Caco-2 (cell line): ENCODE measurements at places on chromosomes 12 and 14.
A peak's percentile ranks its signal among the peaks of the same experiment; 100 is the strongest.

DNA sequence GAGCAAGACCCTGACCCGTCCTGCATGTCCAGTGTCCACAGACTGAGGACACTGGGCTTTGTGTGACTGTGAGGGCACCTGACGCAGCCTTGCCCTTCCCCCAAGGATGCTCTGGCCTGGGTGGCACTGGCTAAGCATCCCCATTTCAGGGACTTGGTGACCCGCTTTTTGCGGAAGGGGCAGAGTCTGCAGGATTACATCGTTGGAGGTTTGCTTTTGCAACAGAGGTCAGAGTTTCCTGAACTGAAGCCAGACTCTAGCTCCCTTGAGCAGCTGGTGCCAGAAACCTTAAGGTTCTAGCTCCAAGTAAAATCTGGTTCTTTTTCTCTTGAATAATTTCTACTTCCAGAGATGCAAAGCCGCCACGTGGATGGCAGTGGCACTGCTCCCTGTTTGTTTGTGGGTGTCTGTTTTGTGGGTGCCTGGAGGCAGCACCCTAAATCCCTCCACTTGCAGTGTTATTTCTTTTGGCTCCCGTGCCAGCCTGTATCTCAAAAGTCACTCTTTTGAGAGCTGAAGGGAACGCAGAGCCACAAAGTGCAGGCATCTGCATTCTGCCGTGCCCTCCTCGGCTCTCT is 184.7 kb downstream of the TSPAN9 start:
- no peak for DNase-seq
- H3K4me1 ChIP-seq, result no peaks in the 10 kb centered on the region
- H3K36me3 ChIP-seq, result no peaks in the 10 kb centered on the region
- no peak overlapping the region for H3K4me3 ChIP-seq
- no peak overlapping the region for H3K27ac ChIP-seq

- H3K36me3 ChIP-seq, result no peaks in the 10 kb centered on the region
- no peaks in the 10 kb centered on the region for H3K4me1 ChIP-seq
- no peak for DNase-seq
- H3K27me3 ChIP-seq, result no peaks in the 10 kb centered on the region
Measured at GRCh38 chr12:102408487-102409297, 71.7 kb downstream of the IGF1 start.

DNA sequence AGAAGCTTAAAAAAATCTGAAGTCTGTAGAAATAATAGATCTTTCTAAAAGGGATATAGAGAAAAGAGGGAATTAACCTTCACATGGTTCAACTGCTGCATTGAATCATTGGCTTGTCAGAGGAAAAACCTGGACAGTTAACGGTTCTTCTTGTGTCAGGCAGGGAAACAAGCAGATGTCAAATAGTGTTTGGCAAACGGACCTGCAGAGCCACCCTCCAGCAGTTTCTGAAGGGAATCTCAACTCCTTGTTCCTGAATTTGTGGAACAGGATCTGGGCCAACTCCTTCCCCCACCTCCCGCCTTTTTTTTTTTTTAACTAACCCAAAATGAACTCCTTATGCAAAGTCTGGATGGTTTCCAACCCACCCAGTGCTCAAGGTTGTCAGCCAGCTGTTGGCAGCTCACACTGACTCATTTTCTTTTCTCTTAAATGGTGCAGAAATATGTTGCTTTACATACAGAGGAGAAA is 187.3 kb downstream of the CAND1 start:
- H3K4me3 ChIP-seq, result no peak overlapping the region
- no peaks in the 10 kb centered on the region for H3K4me1 ChIP-seq
- no peaks in the 10 kb centered on the region for H3K36me3 ChIP-seq
- H3K27me3 ChIP-seq, result no peaks in the 10 kb centered on the region; the same call in 1 of the 2 replicates
- H3K27ac ChIP-seq, result no peak overlapping the region

- no peak overlapping the region for H3K4me3 ChIP-seq
- no peak overlapping the region for H3K27ac ChIP-seq
- no peak for DNase-seq
- H3K27me3 ChIP-seq, result no peaks in the 10 kb centered on the region
Measured at GRCh38 chr12:46360908-46361666, 11.5 kb downstream of the SLC38A2 start.

DNA sequence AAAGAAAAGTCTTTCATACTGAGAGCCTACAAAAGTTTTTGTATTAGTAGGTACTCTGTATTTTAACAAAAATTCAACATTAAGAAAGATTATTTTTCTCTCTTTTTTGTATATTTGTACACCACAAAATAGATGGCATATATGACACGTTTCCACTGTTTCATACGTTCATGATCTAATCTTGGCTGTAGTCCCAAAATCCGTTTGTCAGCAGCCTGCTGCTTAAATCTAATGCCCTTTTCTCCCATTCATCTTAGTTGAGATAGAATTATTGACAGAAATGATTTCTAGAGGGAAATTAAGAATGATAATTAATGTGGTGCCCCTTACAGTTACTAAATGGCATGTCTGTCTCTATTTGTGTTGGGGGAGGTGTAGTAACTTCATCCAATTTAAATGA is 140.7 kb upstream of the NOVA1 start:
- H3K4me1 ChIP-seq, result no peaks in the 10 kb centered on the region
- no peak overlapping the region for H3K4me3 ChIP-seq
- no peak for DNase-seq
- H3K27ac ChIP-seq, result no peak overlapping the region
- H3K27me3 ChIP-seq, result no peaks in the 10 kb centered on the region

- no peak overlapping the region for H3K27ac ChIP-seq
- no peak for DNase-seq
- no peak overlapping the region for H3K4me3 ChIP-seq
- H3K4me1 ChIP-seq, result peaks cover 4% of the 10 kb centered on the region; the same call in 1 of the 2 replicates
- H3K27me3 ChIP-seq, result no peaks in the 10 kb centered on the region
- no peaks in the 10 kb centered on the region for H3K36me3 ChIP-seq
Measured at GRCh38 chr12:123444092-123445026, 7.9 kb upstream of the RILPL2 start.

GRCh38 chr14:76304536-76305267 is 71.2 kb upstream of the ESRRB start:
- H3K4me1 ChIP-seq, result no peaks in the 10 kb centered on the region

- H3K36me3 ChIP-seq, result no peaks in the 10 kb centered on the region
- H3K4me3 ChIP-seq, result peak overlapping the region; percentile 59
- peaks cover 12% of the 10 kb centered on the region for H3K4me1 ChIP-seq
- peaks cover 1% of the 10 kb centered on the region; the same call in 1 of the 2 replicates for H3K27me3 ChIP-seq
- H3K27ac ChIP-seq, result no peak overlapping the region
Measured at GRCh38 chr14:60655898-60656685, 6.8 kb upstream of the SIX1 start.

DNA sequence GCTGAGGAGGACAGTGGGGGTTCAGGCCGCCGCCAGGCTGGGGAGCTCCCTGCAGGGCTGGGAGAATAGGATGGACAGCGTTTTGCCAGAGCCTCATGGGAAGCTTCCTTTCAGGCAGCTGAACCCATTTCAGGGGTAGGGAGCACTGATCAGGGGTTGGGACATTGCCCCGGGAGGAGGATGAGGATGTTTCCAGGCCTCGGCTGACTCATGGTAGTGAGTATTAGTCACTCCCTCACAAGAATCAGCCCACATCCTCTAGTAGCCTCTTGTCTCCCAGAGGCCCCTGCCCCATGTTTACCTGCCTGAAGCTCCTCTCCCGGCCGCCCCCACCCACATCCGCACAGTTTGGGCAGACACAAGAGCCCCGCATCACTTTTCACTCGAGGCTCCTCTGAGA is 89.8 kb downstream of the ZFP36L1 start:
- no peak for DNase-seq
- no peaks in the 10 kb centered on the region for H3K4me1 ChIP-seq
- no peaks in the 10 kb centered on the region for H3K27me3 ChIP-seq
- no peak overlapping the region for H3K27ac ChIP-seq
- H3K4me3 ChIP-seq, result no peak overlapping the region

GRCh38 chr12:122207391-122207790 is 3.9 kb downstream of the B3GNT4 start:
- no peak for DNase-seq
- no peaks in the 10 kb centered on the region for H3K27me3 ChIP-seq
- H3K4me3 ChIP-seq, result no peak overlapping the region
- H3K27ac ChIP-seq, result no peak overlapping the region

GRCh38 chr14:100994756-100995330 is 91.3 kb upstream of the RTL1 start:
- no peak for DNase-seq
- no peaks in the 10 kb centered on the region for H3K36me3 ChIP-seq
- H3K27me3 ChIP-seq, result no peaks in the 10 kb centered on the region
- H3K4me1 ChIP-seq, result no peaks in the 10 kb centered on the region
- no peak overlapping the region for H3K4me3 ChIP-seq
- H3K27ac ChIP-seq, result no peak overlapping the region

- H3K4me1 ChIP-seq, result no peaks in the 10 kb centered on the region
- no peak for DNase-seq
- no peaks in the 10 kb centered on the region for H3K27me3 ChIP-seq
- H3K36me3 ChIP-seq, result no peaks in the 10 kb centered on the region; the same call in 1 of the 2 replicates
Measured at GRCh38 chr12:51744235-51744634, 104.3 kb downstream of the FIGNL2 start.

DNA sequence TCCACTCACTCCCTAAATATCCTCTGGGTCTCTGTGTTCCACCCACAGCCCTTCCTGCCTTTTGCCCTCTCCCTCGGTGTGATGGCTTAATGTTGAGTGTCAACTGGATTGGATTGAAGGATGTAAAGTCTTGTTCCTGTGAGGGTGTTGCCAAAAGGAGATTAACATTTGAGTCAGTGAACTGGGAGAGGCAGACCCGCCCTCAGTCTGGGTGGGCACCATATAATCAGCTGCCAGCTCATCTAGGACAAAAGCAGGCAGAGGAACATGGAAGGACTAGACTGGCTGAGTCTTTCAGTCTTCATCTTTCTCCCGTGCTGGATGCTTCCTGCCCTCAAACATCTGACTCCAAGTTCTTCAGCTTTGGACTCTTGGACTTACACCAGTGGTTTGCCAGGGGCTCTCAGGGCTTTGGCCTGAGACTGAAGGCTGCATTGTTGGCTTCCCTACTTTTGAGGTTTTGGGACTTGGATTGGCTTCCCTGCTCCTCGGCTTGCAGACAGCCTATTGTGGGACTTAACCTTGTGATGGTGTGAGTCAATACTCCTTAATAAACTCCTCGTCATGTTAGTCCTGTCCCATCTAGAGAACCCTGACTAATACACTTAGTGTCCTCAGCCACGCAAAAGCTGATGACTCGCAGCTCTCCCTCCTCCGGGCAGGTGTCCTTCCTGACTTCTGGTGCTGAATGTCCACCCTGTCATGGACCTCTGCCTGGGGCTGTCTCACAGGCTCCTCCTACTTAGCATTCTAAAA is 5.9 kb downstream of the DGLUCY start:
- peaks cover 5% of the 10 kb centered on the region; the same call in 1 of the 2 replicates for H3K4me1 ChIP-seq
- H3K27me3 ChIP-seq, result no peaks in the 10 kb centered on the region
- peaks cover 1% of the 10 kb centered on the region; the same call in 1 of the 2 replicates for H3K36me3 ChIP-seq
- no peak overlapping the region for H3K27ac ChIP-seq
- no peak for DNase-seq

DNA sequence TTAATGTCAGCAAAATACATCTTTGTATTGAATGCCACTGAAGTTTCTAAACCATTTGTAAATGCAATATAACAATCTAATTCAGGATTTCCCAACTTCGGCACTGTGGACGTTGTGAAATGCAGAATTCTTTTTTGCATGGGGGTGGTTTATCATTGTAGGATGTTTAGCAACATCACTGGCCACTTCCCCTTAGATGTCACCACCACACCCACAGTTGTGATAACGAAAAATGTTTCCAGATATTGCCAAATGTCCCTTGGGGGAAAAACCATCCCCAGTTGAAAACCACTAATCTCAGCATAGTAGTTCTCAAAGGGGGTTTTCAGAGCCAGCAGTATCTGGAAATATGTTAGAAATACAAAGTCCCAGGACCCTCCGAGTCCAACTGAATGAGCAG is 203.3 kb downstream of the NAV3 start:
- no peak overlapping the region for H3K4me3 ChIP-seq
- no peaks in the 10 kb centered on the region for H3K27me3 ChIP-seq
- H3K36me3 ChIP-seq, result no peaks in the 10 kb centered on the region
- H3K27ac ChIP-seq, result no peak overlapping the region
- peaks cover 16% of the 10 kb centered on the region; the same call in 1 of the 2 replicates for H3K4me1 ChIP-seq
- DNase-seq, result no peak

DNA sequence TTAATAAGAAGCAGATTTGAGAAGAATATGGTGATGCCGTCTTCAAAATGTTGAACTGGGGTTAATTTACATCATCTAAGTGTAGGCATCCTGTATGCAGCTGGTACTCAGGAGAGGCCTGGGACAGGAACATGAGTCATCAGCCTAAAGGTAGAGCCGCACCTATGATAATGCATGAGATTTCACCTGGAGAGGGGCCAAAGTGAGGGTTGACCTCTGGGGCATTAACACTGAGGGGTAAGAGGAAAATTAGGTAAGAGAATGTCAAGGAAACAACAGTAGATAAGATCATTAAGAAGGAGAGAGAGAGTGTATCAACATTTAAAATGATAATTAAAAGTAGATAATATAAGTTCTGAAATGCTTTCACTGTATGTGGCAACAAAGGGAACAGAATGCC is 20.2 kb upstream of the SSTR1 start:
- H3K27me3 ChIP-seq, result no peaks in the 10 kb centered on the region
- H3K36me3 ChIP-seq, result no peaks in the 10 kb centered on the region
- H3K4me3 ChIP-seq, result no peak overlapping the region
- H3K27ac ChIP-seq, result no peak overlapping the region

DNA sequence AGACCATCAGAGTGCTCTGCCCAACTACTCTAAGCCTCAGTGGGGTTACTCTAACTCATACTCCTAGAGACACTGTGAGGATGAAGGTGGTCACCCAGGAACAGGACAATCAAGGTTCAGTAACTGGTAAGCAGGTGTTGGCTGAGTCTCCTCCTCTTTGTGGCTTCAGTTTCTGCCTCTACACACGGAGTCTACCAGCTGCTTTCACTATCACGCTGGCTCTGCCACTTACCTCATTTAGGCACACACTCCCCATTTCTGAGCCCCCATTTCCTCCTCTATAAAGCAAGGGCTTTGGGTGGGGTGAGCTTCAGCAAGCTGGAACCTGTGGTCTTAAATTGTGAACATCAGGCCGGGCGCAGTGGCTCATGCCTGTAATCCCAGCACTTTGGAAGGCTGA is 7.3 kb upstream of the TCHP start:
- H3K27me3 ChIP-seq, result no peaks in the 10 kb centered on the region
- H3K36me3 ChIP-seq, result no peaks in the 10 kb centered on the region
- DNase-seq, result no peak

DNA sequence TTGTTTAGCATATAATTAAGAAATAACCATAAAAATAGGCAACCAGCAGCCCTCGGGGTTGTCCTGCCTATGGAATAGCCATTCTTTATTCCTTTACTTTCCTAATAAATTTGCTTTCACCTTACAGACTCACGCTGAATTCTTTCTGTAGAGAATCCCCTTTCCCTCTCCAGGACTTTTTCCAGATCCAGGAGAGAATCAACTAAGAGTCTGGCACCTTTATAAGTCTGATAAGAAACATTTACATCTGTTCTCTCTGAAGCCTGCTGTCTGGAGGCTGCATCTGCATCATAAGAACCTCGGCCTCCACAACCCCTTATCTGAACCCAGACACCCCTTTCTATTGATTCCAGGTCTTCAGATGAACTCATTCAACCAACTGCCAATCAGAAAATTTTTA is 32.3 kb downstream of the RIMBP2 start:
- H3K27ac ChIP-seq, result no peak overlapping the region
- H3K27me3 ChIP-seq, result no peaks in the 10 kb centered on the region; the same call in 1 of the 2 replicates
- H3K4me1 ChIP-seq, result peaks cover 7% of the 10 kb centered on the region; the same call in 1 of the 2 replicates

GRCh38 chr12:112514926-112515642 is 96.3 kb downstream of the PTPN11 start:
- H3K27ac ChIP-seq, result no peak overlapping the region
- H3K27me3 ChIP-seq, result no peaks in the 10 kb centered on the region
- DNase-seq, result no peak
- no peaks in the 10 kb centered on the region for H3K36me3 ChIP-seq
- H3K4me3 ChIP-seq, result no peak overlapping the region
- no peaks in the 10 kb centered on the region for H3K4me1 ChIP-seq
